Epithelial cell of proximal tubule (primary cell): ENCODE measurements at places on chromosomes 2 and 18. TPM values are rescaled to one million over a fixed set of nuclear protein-coding genes. Genes with fewer than 3 reads are reported as not detected.

The ATP9B gene
- total RNA-seq: 10.7 and 22.7 TPM in 2 replicates

The CXCR4 gene
- total RNA-seq: 0.17 and 0.36 TPM in 2 replicates

The MALL gene
- 22.5 and 35.7 TPM in 2 replicates for total RNA-seq

The DUSP28 gene
- total RNA-seq: 2.0 and 6.3 TPM in 2 replicates

The HOXD13 gene
- total RNA-seq: not detected in 2 replicates

The ZNF521 gene
- 2.0 and 12.2 TPM in 2 replicates for total RNA-seq

The NFATC1 gene
- 0.46 and 2.1 TPM in 2 replicates for total RNA-seq

The GPR17 gene
- not detected in 2 replicates for total RNA-seq

The IL1R2 gene
- 5.4 and 12.6 TPM in 2 replicates for total RNA-seq

The ADAM23 gene
- 0.92 and 1.7 TPM in 2 replicates for total RNA-seq

The LMAN2L gene
- 13.0 and 22.3 TPM in 2 replicates for total RNA-seq

The HOXD10 gene
- total RNA-seq: 14.3 and 18.8 TPM in 2 replicates

The DSG3 gene
- total RNA-seq: not detected in 2 replicates

The EVA1A gene
- 53.7 and 67.0 TPM in 2 replicates for total RNA-seq

The MC4R gene
- total RNA-seq: not detected in 2 replicates

The OTOF gene
- not detected in 2 replicates for total RNA-seq

The MAP2 gene
- total RNA-seq: 4.0 and 12.2 TPM in 2 replicates

The SERPINB11 gene
- total RNA-seq: not detected in 2 replicates

The ZSWIM2 gene
- total RNA-seq: not detected in 2 replicates

The L3MBTL4 gene
- 0.65 and 4.0 TPM in 2 replicates for total RNA-seq

The BCL11A gene
- 3.5 and 4.4 TPM in 2 replicates for total RNA-seq

The FBXO48 gene
- total RNA-seq: 0.94 and 1.5 TPM in 2 replicates

The RNF152 gene
- total RNA-seq: 0.58 and 0.80 TPM in 2 replicates

The KIF5C gene
- 4.7 and 6.9 TPM in 2 replicates for total RNA-seq

The EFEMP1 gene
- 30.0 and 42.8 TPM in 2 replicates for total RNA-seq

The SF3B6 gene
- total RNA-seq: 159 and 226 TPM in 2 replicates

The CHPF gene
- total RNA-seq: 96.2 and 122 TPM in 2 replicates

The VSNL1 gene
- total RNA-seq: not detected in 2 replicates

The PRKAG3 gene
- total RNA-seq: not detected in 2 replicates

The IAH1 gene
- total RNA-seq: 83.4 and 92.1 TPM in 2 replicates

The LYPD1 gene
- 45.3 and 84.3 TPM in 2 replicates for total RNA-seq

The MERTK gene
- total RNA-seq: 4.3 and 8.7 TPM in 2 replicates

The KLHL29 gene
- 7.7 and 12.0 TPM in 2 replicates for total RNA-seq

The CYS1 gene
- 5.9 and 20.8 TPM in 2 replicates for total RNA-seq

The DOK6 gene
- 0.06 and 0.07 TPM in 2 replicates for total RNA-seq
